Activated naive CD4-positive, alpha-beta T cell treated with anti-CD3 and anti-CD28 coated beads for 36 hours (primary cell): ENCODE measurements at places on chromosomes 3 and 15.

DNA sequence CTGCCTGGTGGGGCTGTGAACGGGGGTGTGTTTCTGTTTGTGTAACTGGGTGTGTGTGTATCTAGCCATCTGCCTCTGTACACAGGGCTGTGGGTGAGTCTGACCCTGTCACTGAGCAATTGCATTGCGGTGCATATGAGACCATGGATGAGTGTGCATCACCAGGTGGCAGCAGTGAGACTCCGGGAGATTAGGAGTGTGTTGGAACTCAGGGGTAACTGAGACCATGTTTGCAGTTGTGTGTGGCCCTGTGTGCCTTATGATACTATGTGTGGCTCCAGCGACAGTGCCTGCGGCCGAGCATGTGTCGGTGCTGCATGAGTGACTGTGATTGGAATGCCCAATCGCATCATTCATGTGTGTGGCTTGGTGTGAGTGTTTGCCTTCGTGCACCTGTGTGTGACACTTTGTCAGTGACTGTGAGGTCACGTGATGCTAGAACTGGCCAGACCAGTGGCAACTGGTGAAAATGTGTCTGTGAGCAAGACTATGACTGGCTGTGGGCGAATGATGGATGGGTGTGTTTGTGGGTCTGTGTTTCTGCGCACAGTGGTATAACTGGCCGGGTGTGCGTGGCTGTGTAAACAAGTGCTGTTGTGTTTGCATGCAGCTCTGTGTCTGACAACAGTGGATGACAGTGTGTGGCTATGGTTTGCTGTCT lies 14.0 kb downstream of the VILL start:
- peak; percentile 74 for DNase-seq

DNA sequence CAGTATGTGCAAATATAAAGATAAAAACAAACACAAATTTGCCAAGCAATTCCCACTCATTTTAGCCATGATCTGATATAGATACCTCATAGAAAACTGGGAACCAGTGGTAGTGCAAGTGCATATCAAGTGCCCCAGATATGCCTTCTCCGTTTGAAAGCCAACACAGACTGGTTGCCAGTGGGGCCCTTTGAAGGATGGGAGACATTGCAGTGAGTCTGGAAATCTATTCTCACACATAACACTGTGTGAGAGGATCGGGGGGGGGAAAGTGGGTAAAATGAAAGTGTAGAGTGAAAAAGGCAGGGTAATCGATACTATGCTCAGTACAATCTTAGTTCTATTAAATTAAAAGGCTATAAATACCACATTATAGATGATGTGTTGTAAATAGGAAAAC lies 83.0 kb downstream of the CBLB start:
- DNase-seq: no peak

- no peak for DNase-seq
Measured at GRCh38 chr3:152362086-152362485, 93.4 kb downstream of the MBNL1 start.

DNA sequence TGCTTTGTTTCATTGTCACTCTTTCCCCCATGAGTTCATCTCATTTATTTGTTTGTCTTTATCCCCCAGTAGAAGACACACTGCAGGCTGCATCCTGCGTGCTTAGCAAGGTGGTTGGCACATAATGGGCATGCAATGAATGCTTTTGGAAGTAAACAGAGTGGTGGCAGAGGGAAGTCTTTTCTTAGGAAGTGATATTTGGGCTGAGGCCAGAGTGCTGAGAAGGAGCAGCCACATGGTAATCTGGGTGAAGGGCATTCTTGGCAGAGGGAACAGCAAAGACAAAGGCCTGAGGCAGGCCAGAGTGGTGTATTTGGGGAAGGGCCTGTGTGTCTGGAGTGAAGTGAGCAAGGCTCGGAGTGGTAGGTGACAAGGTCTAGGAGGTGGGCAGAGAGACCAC lies 17.7 kb upstream of the ADAMTS7 start:
- DNase-seq: no peak

- no peak for DNase-seq
Measured at GRCh38 chr3:122956693-122957455, 70.7 kb downstream of the SEMA5B start.

DNA sequence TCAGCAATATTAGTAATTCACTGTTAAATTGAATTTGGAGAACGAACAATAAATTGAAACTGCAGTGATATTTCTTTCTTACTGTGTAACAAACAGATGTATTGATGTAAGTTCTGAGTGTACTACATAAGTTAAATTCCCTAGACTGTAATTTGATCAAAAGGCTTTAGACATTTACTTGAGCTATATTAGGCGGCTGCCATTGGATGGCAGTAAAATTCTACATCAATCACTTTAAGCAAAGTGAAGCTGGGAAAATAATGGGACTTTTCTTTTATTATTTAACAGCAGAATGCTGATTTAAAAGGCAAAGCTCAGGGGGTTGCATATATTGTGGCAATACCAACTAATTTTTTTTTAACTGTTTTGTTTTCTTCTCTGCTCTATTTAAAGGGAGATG lies 212.6 kb upstream of the PLSCR5 start:
- DNase-seq: no peak

GRCh38 chr3:16741103-16741758 lies 136.0 kb upstream of the DAZL start:
- peak; percentile 22 for DNase-seq

GRCh38 chr15:78811124-78811824 lies at the start of gene ADAMTS7:
TSS of gene ADAMTS7 (minus strand) at chr15:78811464. CDS start at chr15:78811220, 244 bp downstream.
- DNase-seq: peak; percentile 46

GRCh38 chr15:36722555-36722954 lies 143.1 kb downstream of the CDIN1 start:
- no peak for DNase-seq

GRCh38 chr3:171307046-171307585 lies 153.1 kb downstream of the TNIK start:
- DNase-seq: no peak

DNA sequence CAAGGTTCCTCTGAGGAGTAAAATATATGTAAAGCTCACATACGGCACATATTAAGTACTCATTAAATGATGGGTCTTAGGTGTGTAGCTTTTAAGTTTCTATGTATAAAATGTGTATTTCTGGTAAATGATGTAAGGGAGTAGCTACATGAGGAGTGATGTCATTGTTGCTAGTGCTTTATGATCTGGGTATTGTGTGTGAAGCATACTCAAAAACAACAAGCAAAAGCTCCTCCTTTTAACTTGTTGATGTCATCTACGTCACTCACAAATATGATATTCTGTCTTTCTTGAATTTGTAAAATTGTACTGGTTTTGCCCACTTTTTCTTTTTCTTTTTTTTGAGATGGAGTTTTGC lies 1.4 kb upstream of the HERC1 start:
- DNase-seq: no peak

DNA sequence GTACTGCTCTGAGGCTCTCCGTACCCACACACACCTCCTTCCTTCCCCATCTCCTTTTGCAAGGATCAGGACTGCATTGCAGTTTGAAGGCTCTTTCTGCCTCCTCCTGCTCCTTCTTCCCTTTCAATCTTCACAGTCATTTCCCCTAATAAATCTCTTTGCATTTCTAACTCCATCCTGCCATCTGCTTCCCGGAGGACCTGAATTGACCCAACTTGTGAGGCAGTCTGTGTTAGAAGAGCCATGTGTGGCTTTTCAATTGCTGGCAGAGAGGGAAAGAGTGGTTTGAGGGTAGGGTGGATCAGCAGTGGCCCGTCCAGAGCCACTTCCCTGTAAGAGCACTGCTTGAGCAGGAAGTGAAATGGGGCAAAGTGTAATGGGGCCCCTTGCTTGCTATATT lies 35.8 kb downstream of the ANAPC13 start:
- DNase-seq: no peak

DNA sequence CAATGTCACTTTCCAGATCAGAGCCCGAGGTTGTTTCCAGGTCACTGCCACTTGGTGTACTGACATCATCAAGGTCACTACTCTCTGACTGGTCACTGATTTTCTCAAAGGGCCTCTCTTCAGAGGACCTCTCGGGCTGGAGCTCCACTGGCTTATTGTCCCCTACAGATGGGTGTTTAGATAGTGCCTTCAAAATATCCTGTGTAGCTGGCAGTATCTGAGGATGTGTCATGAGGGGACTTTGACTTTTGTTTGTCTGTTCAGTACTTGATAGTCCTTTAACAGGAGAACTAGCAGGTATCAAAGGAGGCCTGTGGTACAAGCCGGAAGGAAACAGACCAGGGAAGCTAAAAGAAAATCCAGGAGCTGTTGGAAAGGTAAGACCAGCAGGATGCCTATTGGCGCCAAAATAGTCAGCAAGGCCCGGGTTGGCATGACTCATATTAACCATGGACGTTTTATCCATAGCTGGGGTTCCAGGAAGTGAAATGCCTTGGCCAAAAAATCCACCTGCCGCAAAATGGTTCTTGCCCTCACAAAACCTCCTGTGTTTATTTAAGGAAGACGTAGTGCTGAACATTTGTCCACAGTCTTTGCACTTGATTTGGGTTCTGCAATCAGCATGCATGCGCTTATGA lies 547.3 kb downstream of the MECOM start:
- DNase-seq: no peak

- no peak for DNase-seq
Measured at GRCh38 chr3:125957674-125958510, 11.1 kb upstream of the ROPN1B start.

- DNase-seq: no peak
Measured at GRCh38 chr15:73028831-73029451, 23.3 kb upstream of the NEO1 start.

- peak; percentile 43 for DNase-seq
Measured at GRCh38 chr3:71495708-71496472, 87.6 kb downstream of the FOXP1 start.

DNA sequence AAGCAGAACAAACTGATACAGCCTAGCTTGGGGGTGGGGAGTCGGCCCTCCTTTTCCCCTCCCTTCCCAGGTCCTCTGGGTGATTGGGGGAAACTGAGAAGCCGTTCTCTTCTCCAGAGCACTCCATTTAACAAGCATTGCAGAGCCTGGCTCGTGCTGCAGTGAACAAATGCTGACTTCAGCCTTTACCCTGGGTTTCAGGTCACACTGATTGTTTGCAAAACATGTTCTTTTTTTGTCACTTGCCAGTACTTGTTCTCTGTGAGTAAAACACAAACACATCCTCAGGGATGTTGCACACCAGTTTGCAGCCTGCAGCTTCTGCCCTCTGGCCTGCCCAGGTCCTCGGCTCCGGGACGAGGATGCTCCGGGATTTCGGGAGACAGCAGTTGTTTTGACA lies 132.8 kb downstream of the PGPEP1L start:
- no peak for DNase-seq

DNA sequence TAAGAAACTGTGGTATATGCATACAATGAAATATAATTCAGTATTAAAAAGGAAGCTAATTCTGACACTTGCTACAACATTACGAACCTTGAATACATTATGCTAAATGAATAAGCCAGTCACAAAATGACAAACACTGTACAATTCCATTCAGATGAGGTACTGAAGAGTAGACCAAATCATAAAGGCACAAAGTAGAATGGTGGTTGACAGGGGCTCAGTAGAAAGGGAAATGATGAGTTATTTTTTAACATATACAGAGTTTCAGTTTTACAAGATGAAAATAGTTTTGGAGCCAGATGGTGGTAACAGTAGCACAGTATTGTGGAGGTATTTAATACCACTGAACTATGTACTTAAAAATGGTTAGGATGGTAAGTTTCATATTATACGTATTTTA lies 254.6 kb upstream of the RBMS3 start:
- DNase-seq: no peak

DNA sequence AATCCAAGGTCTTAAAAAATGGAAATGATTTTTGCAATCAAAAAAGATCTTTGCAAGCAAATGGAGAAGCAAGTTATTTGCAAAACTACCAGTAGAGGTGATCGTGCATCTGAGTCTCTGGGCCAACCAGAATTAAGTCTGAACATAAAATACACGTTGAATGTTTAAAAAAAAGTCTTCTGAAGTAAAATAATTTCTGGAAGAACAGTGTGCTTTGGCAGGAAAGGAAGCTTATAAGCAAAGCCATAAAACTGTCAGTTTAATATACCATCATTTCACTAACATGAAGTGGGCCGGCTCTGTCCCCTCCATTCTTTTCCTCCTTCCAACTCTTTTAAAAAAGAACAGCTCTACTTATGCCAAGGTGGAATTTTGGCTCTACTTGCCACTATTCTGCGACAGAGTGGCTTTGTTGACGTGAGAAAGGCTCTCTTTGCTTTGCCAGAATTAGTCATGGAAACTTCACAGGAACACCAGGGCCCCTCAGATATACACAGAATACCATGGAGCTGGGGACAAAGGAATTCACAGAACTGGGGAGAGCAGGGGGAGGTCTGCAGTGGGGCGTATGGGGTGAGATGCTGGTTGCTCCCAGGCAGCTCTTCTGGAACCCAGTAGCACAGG lies 29.8 kb downstream of the FSTL1 start:
- no peak for DNase-seq

DNA sequence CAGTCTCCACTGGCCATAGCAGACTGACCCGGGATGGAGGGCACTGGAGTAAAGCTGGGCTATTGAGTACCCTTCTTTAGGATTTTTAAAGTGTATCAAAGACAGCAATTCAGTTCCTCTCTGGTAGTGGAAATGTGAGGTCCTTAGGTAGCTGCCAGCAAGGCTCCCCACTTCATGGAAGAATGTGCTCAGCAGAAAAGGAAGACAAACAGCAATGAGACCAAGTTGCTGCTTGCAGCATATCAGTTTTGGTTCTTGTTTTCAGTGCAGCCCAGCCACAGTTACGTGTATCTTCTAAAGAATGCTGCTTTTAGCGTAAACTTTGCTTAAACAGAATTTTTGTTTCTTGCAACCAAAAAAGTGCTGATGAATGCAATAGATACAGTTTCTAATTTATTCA lies 374.0 kb upstream of the CBLB start:
- no peak for DNase-seq

GRCh38 chr15:41560572-41560874 lies 1.5 kb downstream of the TYRO3 start:
- peak; percentile 18 for DNase-seq

GRCh38 chr3:186477876-186478275 lies 66.3 kb downstream of the CRYGS start:
- DNase-seq: no peak

- no peak for DNase-seq
Measured at GRCh38 chr3:159348431-159348830, 546.6 kb downstream of the MFSD1 start.

DNA sequence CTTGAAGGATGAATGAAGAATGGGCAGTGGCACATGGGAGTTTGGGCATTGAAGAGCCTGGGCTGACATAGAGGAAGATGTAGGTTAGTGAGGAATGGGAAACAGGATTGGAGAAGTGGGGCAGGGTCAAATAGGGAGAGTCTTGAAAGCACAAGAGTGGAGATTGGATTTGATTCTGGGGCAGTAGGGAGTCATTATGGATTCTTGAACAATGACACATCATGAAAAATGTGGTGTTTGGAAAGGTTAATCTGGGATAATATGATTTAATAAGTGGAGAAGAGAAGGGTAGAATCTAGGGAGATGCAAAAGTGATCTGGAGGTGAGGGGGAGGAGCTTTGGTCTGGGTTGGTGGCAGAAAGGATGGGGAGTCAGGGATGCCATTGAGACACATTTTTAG lies 45.4 kb upstream of the ROPN1 start:
- DNase-seq: no peak

GRCh38 chr15:40054855-40055575 lies 16.0 kb upstream of the SRP14 start:
- DNase-seq: peak; percentile 67
